PC-3 (cell line): ENCODE measurements at places on chromosomes 16 and 17. TPM values are rescaled to one million over a fixed set of nuclear protein-coding genes. Genes with fewer than 3 reads are reported as not detected.

The C16orf92 gene
- not detected in 2 replicates for total RNA-seq

The KRTAP4-1 gene
- total RNA-seq = not detected in 2 replicates

The AATF gene
- 25.5 and 25.9 TPM in 2 replicates for total RNA-seq

DNA sequence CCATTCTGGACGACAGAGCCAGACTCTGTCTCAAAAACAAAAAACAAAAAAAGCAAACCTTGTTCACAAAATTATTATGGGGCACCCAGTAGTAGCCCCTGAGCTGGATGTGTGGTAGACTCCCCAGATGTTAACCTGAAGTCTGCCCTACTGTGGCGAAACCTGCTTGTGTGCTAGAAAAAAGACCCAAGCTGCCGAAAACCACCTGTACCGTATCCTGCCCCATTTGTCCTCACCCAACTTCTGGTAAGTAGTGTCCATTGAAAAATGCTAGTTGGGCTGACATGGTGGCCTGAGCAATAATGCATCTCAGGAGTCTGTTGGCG is 9.1 kb downstream of the RMI2 start:
- H3K27ac ChIP-seq = no peak overlapping the region
- H3K36me3 ChIP-seq = peaks cover 5% of the 10 kb centered on the region
- no peak overlapping the region for H3K4me3 ChIP-seq

DNA sequence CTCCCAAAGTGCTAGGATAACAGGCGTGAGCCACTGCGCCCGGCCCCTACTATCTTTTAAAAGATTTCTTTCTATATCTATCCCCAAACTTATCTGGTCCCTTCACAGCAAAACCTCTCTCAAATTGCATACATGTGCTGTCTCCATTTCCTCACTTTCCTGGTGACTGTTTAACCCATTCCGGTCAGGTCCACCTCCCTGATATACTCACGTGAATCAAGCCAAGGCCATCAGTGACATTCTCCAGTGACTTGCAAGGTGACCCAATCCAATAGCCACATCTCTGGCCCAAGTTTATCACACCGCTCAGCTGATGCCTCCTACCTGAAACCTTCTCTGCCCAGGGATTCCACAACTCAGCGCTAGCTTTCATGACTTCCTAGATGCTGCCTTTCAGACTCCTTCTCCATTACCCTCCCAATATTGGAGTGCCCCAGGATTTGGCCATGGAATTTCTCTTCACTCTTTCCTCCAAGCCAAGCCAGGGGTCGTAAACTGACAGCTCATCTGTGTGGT is 1.4 kb upstream of the CTCF start:
- peak; percentile 17 for DNase-seq
- H3K36me3 ChIP-seq = no peaks in the 10 kb centered on the region
- H3K27me3 ChIP-seq = no peaks in the 10 kb centered on the region
- peaks cover 23% of the 10 kb centered on the region for H3K4me1 ChIP-seq
- no peak overlapping the region; the same call in 1 of the 2 replicates for H3K27ac ChIP-seq
